ENCODE measurements at places on chromosomes 12 and 14.

- no peak for DNase-seq
Measured at GRCh38 chr12:25495331-25496097, 57.6 kb downstream of the LMNTD1 start.

DNA sequence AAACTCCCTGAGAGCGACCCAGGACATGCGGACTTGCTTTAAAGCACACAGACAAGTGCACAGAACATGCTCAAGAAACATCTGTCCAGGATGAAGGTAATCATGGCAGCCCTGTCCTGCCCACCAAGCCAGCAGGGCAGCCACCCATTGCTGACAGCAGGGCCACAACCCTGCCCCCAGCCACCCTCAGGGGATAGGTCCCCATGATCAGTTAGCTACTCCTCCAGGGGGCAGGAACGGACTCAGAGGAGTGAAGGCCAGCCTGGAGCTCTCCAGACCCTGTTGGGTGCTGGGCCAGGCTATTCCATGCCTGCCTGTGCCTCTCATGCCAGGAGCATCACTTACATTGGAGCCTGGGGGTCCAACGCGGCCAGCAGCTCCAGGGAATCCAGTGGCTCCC, 15.8 kb downstream of the TMEM106C start:
- DNase-seq, result no peak

DNA sequence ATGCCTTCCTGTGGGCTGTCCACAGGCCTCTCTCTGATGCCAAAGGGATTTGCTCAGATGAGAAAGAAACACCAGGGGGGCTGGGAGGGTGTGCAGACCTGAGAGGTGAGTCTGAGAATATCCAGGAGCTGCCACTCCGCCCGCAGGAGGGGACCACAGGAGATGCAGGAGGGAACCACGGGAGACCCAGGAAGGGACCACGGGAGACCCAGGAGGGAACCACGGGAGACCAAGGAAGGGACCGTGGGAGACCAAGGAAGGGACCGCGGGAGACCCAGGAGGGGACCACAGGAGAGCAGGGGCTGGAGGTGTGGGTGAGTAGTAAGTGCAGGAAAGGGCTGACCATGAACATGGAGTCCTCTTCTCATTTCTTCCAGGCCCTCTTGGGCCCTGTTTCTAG, 74.6 kb upstream of the SFSWAP start:
- no peak for DNase-seq

- DNase-seq, result no peak
Measured at GRCh38 chr14:81474148-81474492, 59.5 kb downstream of the SEL1L start.

- DNase-seq, result no peak
Measured at GRCh38 chr12:22339691-22340090, 5.2 kb upstream of the ST8SIA1 start.

- no peak for DNase-seq
Measured at GRCh38 chr12:66013224-66013623, 117.3 kb downstream of the LLPH start.

GRCh38 chr12:19908830-19909229, 459.5 kb upstream of the PDE3A start:
- no peak for DNase-seq

DNA sequence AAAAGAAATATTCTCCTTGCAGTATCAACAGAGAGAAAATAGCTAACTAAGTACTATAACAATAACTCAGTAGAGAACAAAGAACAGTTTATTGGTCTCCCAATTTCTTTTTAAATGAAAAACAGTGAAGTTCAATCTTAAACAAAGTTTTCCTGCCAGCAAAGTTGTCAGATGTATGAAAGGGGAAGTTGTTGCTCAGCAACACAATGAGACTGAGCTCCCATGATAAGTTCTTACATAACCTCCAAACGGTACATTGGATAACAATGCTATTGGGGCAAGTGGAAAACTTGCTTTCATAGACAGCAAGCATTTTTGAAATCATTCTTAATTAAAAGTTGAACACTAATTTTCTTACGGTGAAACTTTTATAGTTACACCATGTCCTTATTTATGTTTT, 94.9 kb downstream of the ALG10B start:
- DNase-seq, result no peak

DNA sequence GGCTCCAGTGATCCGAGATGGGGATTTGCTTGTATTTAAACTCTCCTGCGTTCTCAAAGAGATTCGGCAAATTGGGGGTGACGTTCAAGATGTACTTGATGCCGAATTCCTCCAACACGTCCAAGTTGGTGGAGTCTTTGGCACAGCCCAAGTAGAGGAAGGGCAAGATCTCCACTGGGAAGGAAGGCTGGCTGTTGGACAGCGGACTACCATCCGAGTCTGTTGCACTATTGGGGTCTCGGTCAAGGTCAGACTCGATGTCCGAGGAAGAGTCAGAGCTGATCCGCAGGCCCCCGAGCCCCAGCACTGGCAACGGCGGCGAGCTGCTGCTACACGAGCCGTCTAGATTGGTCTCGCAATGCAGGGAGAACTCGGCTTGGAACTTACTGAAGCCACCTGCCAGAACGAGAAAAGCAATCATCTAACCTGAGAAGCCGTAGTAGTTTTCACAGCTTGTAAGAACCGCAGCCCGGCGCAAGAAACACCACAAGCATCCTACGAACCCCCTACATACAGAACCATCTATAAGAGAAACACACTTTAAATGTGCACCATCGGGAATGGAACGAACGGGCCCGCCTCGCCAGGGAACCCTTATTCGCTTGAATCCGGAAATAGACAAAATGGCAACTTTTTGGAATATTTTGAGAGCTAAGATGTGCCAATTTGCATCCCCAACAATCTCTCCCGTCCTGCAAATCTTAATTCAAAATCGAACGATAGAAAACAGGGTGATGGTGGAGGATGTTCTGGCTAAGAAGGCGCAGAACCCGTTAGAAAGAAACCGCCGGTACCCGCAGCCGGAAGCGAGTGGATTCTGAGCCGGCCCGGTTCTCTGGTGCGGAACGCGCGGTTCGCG, 1.4 kb downstream of the DUSP6 start:
- no peak for DNase-seq

Data from amygdala (tissue), 56 donors.